ENCODE measurements at places on chromosomes 1 and 21. TPM values are rescaled to one million over a fixed set of nuclear protein-coding genes. Genes with fewer than 3 reads are reported as not detected.

AMPD1 gene
- total RNA-seq = not detected

RSPO1 gene
- not detected for total RNA-seq

PLXNA2 gene
- 2.0 TPM for total RNA-seq

TRAF3IP3 gene
- not detected for total RNA-seq

FABP3 gene
- 2.7 TPM for total RNA-seq

FCGR1A gene
- total RNA-seq = not detected

AVPR1B gene
- total RNA-seq = not detected

SFN gene
- not detected for total RNA-seq

EIF4G3 gene
- total RNA-seq = 32.2 TPM

BARHL2 gene
- total RNA-seq = not detected

LCE1D gene
- not detected for total RNA-seq

ADGRL2 gene
- 0.94 TPM for total RNA-seq

IL12RB2 gene
- 0.30 TPM for total RNA-seq

HYI gene
- total RNA-seq = 43.7 TPM

SMCP gene
- not detected for total RNA-seq

SH3BP5L gene
- total RNA-seq = 21.0 TPM

IL20 gene
- total RNA-seq = not detected

LRRC3 gene
- total RNA-seq = not detected

HSD3B1 gene
- not detected for total RNA-seq

SV2A gene
- 20.5 TPM for total RNA-seq

MAP10 gene
- total RNA-seq = 3.9 TPM

PRKAA2 gene
- total RNA-seq = 2.0 TPM

PODN gene
- total RNA-seq = not detected

STRIP1 gene
- total RNA-seq = 28.6 TPM

KRTAP21-2 gene
- not detected for total RNA-seq

CELA3B gene
- total RNA-seq = not detected

TCP10L gene
- total RNA-seq = not detected

WNT3A gene
- not detected for total RNA-seq

NHLH1 gene
- not detected for total RNA-seq

ASTN1 gene
- 0.02 TPM for total RNA-seq

GNAT2 gene
- not detected for total RNA-seq

SLC45A3 gene
- total RNA-seq = 7.8 TPM

ARV1 gene
- 31.4 TPM for total RNA-seq

S100A8 gene
- total RNA-seq = not detected

CFHR3 gene
- not detected for total RNA-seq

TRIM46 gene
- total RNA-seq = 1.1 TPM

OR14C36 gene
- total RNA-seq = not detected

FOXD3 gene
- total RNA-seq = 0.20 TPM

VN1R5 gene
- total RNA-seq = not detected

NCAM2 gene
- total RNA-seq = 3.1 TPM

CELA3A gene
- not detected for total RNA-seq

CHRM3 gene
- 0.20 TPM for total RNA-seq

TRIM17 gene
- not detected for total RNA-seq

GPR3 gene
- 2.6 TPM for total RNA-seq

LCA5L gene
- total RNA-seq = 0.30 TPM

S100A9 gene
- not detected for total RNA-seq

FAM110D gene
- not detected for total RNA-seq

GOLT1A gene
- total RNA-seq = 0.84 TPM

FBXO28 gene
- 32.5 TPM for total RNA-seq
